ENCODE measurements at places on chromosomes 1 and 21.
A peak's percentile ranks its signal among the peaks of the same experiment; 100 is the strongest.

- DNase-seq: no peak
Measured at GRCh38 chr1:214492401-214493075, 58.9 kb downstream of the PTPN14 start.

GRCh38 chr1:95018602-95019369 lies 54.0 kb downstream of the ALG14 start:
- DNase-seq: no peak

- DNase-seq: no peak
Measured at GRCh38 chr1:232250838-232251237, 379.1 kb downstream of the SIPA1L2 start.

- DNase-seq: no peak
Measured at GRCh38 chr1:183278739-183279591, 92.9 kb downstream of the LAMC2 start.

GRCh38 chr1:204051718-204052117 lies 21.2 kb upstream of the SOX13 start:
- no peak for DNase-seq

DNA sequence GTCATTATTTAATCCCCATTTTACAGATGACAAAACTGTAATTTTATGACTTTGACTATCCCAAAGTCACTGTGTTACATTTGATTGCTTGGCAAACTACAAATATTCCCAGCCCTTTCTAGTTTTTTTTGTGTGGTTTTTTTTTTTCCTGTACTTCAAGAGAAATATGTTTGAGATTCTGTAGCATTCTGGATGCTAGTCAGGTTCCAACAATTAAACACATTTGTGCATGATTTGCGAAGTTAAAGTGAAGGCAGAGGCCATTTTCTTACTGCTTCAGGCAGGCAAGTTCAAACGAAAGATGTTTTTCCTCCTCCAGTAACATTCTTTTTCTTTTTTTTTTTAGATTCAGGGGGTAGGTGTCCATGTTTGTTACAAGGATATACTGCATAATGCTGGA lies 107.9 kb upstream of the SERTAD4 start:
- no peak for DNase-seq

DNA sequence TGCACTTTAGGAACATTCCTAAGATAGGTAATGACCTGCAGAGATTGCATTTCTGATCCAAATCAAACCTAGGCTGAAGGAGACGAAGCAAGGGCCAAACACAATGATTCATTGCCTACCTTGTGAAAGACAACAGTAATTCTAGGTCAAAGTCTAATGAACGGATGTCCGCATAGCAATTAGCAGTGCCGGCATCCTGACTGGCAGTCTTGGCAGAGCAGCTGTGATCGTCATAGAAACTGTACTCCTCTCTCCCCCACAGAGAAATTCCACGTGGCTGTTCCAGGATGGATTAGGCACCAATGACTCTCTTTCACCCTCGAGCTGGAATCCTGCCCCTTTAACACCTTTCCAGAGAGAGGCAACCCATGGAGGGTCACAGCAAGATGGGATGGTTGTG lies 28.9 kb upstream of the VAV3 start:
- DNase-seq: no peak

- DNase-seq: no peak
Measured at GRCh38 chr1:28983509-28984310, 69.3 kb downstream of the EPB41 start.

DNA sequence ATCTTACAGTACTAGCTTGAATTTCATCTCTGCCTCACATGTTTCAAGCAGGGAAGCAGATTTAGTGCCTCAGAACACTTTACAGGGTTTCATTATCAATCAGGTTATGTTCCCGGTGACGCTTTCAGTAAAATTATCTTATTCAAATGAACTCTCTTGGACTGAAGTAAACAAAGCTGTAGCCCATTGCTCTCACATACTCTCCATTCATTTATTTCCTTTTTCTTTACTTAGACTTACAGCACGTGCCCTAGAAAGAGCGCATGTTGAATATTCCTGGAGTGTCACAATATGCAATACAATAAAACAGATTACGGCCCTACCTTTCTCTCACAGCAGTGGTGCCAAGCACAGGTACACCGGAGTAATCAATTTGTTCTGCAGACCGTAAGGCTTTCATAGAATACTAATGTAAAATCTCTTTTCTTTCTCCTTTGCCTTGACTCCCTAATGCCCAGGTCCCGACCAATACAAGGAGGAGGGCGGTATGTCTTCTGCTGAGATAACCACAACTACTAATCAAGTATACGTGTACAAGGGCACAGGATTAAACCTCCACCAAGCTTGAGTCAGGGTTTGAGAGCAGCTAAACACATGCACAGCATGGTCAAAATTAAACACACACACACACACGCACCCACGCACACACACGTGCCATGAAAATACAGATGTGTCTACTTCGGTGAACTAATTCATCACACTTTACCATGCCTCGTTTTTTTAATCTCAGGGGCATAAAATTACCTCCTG lies 62.8 kb downstream of the NRIP1 start:
- no peak for DNase-seq

DNA sequence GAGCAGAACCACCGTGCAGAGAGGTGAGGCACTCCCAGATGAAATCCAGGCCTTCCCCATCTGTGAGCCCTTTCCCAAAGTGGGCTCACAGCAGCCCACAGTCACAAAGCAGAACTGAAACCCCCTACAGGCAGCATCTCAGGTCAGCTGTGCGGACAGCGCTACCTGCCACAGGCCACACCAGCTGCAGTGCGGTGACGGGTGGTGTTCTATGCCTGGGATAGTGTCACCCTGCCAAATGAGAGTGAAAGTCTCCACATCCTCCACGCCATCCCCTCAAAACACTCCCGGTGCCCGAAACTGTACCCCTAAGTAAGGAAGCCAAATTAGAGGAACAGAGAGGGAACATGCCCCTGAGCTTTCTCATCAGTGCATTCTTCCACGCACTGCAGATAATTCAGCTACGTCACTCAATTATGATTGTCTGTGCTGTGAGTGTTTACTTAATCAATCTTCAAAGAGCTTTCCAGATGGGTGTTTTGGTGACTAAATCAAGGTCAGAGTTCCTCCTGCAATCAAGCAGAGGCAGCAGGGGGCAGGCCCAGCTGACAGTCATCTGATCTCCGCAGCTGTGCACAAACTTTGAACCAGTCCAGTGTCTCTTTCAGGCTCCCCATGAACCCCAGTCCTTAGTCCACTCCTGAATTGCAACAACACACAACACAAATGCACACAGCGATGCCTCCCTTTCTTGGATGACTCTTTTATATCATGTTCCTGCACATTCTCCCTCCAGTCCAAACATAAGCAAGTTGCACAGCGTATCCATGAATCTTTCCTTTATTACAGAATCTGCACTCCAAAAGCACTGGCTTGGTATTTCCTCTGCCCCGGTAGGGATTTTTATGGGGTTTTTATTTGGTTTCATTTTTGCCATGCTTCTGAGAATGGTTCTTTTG lies 150.0 kb downstream of the TOMM20 start:
- DNase-seq: no peak

GRCh38 chr1:53572815-53573173 lies 113.6 kb downstream of the DMRTB1 start:
- no peak for DNase-seq

- DNase-seq: no peak
Measured at GRCh38 chr1:190124068-190124467, 353.6 kb downstream of the BRINP3 start.

DNA sequence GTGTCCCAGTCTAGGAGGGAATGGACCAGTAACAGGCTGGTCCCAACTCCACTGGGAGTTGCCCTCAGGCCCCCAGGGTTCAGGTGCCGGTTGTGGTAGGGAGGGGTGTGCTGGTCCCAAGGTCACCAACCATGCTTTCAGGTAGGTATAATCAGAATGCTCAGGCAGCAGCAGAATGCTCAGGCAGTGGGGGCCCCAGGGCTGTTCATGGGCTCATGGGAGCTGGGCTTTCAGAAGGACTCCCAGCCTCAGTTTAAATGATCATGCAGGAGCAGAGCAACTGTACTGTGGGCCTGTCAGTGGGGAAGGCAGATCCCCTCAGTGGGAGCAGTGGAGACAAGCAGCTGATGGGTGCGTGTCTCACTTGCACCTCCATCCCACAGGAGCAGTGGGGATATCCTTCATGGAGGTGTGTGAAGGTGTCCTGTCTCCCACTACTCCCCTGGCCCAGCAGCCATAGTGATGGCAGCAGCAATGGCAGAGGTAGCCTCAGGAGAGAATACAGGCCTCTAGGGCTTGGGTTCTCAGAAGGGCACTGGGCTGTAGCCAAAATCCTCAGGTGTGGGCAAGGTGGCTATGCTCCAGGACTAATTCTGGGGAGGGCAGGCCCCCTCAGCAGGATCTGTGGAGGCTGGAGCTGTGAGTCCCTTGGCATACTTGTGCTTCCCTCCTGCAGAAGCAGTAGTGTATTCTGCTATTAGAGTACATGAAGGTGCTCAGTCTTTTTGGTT lies 917.3 kb upstream of the B3GALT2 start:
- no peak for DNase-seq

DNA sequence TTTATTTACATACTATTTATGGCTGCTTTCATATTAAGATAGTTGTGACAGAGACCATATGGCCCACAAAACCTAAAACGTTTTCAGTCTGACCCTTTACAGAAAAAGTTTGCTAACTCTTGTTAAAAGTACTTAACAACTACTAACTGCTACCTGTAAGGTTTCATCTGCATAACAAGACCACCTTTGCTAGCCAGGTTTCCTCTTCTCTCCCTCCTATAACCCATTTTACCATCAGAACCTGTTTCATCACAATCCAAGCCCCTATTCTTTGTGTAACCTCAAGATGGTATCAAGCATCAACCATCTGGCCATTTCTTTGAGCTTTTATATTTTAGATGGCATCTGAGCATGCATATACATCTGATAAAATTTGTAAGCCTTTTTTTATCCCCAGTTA lies 305.4 kb downstream of the HHIPL2 start:
- DNase-seq: no peak

DNA sequence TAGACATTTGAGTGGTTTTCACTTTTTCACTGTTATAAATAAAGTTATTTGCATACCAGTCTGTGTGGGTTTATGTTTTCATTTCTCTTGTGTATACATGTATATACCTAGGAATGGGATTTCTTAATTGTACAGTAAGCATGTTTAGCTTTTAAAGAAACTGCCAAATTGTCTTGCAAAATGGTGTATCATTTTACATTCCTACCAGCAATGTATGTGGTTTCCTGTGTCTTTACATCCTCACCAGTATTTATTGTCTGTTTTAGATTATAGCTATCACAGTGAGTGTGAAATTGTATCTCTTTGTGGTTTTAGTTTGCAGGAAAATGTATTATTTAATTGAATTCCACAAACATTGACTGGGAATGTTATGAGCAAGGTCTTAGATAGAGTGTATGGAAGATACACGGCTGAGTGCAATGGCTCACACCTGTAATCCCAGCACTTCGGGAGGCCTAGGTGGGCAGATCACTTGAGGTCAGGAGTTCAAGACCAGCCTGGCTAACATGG lies 57.3 kb downstream of the MACF1 start:
- DNase-seq: no peak

DNA sequence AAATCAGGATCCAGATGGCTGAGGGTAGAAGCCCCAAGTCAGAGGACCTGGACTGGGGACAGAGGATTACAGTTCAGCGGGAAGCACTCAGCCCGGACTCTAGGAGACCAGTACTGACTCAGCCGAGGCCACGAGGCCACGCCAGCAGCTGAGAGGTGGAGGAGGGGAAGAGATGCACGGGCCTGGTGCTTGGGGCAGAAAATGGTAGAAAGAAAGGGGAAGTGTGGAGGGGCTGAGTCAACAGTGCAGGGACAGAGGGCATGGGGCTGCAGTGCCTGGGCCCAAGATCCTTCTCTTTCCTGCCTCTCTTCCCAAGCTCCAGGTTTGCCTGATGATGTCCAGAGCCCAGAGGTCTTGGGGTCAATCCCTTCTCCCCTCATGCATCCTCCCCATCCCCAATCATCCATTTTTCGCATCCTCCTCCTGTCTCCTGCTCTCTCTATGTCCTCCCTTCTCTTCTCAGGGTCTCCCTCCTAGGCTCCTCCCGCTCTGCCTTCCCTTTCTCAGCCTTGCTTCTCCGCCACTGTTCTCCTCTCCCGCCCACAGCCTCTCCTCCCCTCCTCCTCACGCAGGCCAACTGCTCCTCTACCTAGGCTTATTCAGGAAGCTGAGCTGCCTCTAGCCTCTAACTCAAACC lies 7.7 kb downstream of the ARHGEF2 start:
- DNase-seq: peak; percentile 36

GRCh38 chr1:171247501-171247900 lies 793 bp upstream of the FMO1 start:
- no peak for DNase-seq

- DNase-seq: no peak
Measured at GRCh38 chr1:222106377-222106776, 364.5 kb upstream of the DUSP10 start.

- DNase-seq: no peak
Measured at GRCh38 chr1:29330856-29331255, 94.5 kb downstream of the PTPRU start.

- DNase-seq: no peak
Measured at GRCh38 chr1:15417059-15417934, 7.6 kb downstream of the EFHD2 start.

DNA sequence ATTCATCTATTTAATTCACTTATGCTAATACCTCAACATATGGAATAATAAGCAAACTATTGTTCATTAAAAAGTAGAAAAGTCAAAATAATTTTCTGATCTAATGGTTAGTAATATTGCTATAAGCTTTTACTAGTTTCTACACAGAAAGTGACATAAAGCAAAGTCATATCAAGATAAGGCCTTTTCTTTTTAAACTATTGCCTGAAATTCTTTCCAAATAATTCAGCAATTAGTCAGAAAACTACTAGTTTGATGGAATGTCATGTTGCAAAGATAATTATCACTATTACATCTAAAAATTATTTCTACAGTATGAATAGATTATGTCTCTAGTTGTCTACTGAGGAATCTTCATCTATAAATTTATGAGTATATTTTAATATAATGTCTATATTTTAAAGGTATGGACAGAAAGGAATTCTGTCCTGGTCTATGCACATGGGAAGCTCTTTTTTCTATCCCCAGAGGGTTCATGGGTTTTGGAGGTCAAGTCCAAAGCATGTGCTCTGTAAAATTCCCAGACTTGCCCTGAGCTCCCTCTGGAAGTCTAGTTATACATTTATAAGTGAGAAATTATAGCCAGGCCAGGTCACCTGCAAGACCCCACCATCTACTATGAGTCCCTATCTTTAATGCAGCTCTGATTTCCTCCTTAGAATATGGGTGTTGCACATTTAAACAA lies 84.6 kb upstream of the DPYD start:
- no peak for DNase-seq

DNA sequence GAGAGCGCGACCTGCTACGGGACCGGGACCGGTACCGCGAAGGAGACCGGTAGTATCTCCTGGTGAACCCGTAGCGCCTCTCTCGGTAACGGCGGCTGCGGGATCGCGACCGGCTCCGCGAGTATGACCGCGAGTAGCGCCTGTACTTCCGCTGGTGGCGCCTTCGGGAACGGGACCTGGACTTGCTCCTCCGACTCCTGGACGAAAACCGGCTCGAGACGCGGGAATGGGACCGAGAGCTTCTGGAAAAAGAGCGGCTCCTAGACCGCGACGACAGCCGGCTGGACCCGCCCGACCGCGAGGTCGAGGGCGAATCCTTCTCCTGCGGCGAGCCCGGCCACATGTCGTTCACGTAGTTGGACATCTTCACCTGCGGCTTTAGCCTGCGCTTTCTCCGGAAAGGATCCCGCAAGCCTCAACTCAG lies 642 bp downstream of the RSRP1 start:
- no peak for DNase-seq

GRCh38 chr1:234656944-234657654 lies 47.1 kb upstream of the IRF2BP2 start:
- no peak for DNase-seq
